ENCODE measurements at places on chromosomes 12 and 14. TPM values are rescaled to one million over a fixed set of nuclear protein-coding genes. Genes with fewer than 3 reads are reported as not detected.

GRCh38 chr12:27549236-27549800, 25.3 kb downstream of the PPFIBP1 start:
- no peak for DNase-seq

GRCh38 chr12:102436867-102437266, 43.5 kb downstream of the IGF1 start:
- DNase-seq = no peak

DNA sequence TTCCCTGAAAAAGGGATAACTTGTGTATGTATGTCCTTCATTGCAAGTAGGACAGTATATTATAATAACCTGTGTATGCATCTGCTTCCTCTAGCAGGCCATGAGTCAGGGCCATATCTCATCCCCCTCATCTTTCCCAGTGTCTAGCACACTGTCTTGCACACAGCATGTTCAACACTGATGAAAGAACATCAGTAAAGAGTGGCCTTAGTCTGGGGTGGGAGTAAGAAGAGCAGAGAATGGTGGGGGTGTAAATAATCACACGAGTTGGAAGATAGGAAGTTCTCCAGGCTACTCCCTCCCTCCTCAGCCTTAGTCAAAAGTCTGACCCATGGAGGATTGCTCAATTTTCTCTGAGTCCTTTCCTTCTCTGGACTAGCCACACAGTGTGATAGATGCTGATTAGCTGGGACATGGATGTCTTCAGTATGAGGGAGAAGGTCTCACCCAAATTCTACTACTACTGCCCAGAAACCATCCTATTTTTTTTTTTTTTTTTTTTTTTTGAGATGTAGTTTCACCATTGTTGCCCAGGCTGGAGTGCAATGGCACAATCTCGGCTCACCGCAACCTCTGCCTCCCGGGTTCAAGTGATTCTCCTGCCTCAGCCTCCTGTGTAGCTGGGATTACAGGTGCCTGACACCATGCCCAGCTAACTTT, 14.6 kb upstream of the SP1 start:
- DNase-seq = no peak

DNA sequence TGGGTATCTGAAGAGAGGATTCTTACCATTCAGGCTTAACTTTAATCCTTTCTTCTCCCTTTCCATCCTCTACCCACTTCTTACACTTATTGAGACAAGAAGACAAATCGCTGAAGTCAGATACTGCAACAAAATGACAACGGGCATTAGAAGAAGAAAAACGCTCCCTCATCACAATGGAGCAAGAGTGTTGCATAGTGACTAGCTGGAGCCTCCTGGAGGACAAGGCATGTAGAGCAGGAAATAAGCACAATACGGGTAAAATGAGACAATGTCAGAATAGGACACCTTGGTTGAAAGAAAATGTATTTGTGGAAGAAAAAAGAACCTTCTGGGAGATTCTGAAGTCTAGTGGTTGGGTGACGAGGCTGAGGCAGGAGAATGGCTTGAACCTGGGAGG, 501.0 kb downstream of the RERGL start:
- DNase-seq = no peak

DNA sequence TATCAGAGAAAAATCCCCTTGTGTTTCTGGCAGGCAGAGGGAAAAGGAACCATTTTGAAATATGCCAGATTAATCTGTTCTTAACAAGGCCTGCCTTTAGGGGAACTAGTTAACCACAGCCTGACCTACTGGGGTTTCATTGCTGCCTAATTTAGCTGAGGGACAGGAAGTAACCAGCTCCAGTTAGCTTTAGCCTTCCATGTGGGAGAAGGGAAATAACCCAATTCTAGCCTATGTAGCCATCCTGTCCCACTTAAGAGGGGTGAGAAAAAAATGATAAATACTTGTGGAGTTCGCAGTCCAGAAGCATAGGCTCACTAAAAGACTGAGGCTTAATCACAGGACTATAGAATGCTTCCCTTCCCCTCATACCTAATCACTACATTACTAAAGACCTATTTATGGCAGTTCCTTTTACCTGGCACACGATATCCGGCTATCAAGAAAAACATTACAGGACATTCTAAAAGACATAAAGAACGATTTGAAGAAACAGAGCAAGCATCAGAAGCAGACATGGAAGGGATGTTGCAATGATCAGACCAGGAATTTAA, 22.8 kb downstream of the COX8C start:
- DNase-seq = no peak

GRCh38 chr12:74293689-74294131, 243.9 kb upstream of the ATXN7L3B start:
- DNase-seq = no peak

DNA sequence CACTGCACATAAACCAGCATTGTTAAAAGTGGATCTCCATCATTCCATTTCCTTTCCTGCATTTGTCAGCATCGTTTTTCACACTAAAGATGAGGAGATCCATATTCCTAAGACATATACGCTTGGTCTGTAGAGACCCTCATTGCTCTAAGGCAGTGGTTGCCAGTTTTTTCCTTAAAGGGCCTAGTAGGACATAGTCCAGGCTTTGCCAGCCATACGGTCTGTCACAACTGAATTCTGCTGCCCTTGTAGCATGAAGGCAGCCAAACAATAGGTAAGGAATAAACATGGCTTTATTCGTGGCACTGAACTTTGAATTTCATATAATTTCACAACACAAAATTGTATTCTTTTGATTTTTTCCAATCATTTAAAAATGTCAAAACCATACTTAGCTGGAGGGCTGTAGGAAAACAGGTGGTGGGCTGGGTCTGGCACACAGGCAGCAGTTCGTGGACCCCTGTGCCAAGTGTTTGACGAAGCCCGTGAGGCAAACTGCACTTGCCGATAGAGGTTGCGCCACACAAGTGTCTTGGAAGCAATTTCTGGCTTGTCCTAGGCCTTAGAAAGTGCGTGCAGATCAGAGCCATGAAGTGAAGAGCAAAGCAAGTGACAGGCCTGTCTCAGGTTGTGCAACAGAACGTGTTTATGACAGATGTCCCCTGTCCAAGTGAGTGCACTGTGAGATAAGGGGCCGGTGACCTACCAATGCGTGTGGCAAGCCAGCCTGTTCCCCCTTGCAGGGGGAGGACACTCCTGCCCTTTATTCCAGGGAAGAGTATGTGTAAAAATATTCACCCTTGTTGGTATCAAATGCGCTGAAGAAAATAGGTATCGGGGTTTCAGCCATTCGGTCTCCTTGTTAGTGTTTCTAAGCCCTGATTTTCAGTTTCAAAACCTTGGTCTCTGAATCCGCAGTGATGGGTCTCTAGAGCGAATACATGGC, 916 bp upstream of the CHPT1 start:
- DNase-seq = peak; percentile 63

DNA sequence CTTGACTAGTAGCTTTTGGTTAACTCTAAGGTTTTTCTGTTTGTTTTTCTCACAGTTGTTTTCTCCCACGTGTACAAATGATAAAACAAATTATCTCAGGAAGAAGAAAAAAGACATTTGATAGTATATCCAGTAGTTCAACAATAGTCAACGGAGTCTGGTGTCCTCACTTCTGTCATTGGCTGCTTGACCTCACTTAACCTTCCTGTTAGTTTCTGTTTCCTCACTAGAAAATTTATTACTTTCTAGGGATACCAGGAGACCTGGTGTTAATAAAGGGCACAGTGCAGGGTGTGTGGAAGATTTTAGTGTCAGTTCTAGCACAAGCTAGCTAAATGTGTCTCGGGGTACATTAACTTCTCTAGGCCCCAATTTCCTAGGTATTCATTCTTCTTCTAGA, 116.0 kb downstream of the PRKCH start:
- DNase-seq = no peak

Gene CDK2
- total RNA-seq = 14.4 TPM

Gene ADAMTS20
- total RNA-seq = not detected

Gene MAP1LC3B2
- 4.4 TPM for total RNA-seq

Gene SALL2
- 16.3 TPM for total RNA-seq

Gene ERBB3
- 159 TPM for total RNA-seq

Gene NAA25
- total RNA-seq = 43.6 TPM

Gene CRY1
- 20.2 TPM for total RNA-seq

Gene CELA1
- total RNA-seq = not detected

Gene HDAC7
- 152 TPM for total RNA-seq
